ENCODE measurements at places on chromosomes 5 and 9.

GRCh38 chr9:3936520-3937235, 363.2 kb downstream of the GLIS3 start:
- DNase-seq = no peak

DNA sequence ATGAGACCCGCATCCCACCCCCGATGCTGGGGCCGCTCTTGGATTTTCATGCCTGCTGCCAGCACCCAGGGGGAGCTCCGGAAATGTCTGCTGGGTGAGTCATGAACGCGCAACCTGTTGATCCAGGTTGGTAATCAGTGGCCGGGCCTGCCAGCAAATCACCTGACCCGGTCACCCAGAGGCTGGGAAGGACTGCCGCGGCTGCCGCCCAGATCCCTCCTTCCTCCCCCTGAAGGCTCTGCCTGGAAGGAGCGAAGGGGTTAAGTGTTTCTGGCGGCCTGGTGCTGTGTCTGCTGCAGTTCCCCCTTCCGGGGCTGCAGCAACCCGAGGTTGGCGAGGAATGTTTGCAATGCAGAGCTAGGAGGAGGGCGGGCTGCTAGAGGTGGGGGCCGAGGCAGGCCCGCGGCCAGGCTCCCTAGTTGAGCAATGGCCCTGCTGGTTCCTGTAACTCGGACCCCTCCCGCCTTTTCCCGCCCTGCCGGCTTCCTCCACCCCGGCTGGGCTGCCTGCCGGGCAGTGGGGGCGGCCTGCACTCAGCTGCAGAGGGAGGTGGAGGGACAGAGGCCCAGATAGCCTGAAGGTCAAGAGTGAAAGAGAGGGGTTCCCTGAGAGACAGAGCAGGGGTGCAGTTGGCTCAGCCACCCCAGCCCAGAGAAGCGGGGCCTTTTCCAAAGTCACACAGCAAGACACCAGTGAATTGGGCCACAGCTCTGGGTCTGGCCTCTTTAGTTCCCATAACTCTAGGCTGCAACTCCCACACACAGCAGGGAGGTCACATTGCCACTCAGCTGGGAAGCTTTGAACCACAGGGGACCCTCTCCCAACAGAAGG, 156.3 kb upstream of the IER5L start:
- DNase-seq = peak; percentile 85

DNA sequence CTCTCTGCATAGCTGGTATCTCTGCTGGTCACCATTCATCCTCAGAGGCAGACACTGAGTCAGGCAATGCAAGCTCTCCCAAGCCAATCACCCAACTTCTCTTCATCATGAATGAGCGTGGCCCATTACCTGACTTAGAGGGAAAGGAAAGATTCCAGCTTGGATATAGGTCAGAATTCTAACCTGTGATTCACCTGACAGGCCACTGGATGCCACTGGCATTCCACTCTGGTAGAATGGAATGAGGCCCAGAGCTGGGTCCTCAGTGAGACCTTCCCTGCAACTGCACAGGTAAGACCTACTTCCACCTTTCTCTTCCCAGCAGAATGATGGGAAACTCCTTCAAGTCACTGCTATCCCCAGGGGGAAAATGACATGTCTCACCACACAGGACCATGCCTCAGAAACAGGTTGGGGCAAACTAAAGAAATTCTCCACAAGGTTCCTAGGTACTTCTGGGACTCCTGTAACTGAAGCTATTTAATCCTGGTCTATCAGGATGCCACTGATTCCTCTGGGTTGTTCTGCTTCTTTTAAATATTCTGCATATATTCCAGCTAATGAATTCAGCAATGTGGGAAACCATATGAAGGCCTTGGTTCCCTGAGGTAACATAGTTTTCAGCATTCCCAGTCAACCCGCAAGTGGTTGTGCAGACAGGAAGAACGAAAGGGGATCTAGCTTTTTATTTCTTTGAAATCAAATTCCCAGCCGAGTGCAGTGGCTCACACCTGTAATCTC, 62.0 kb downstream of the SUSD1 start:
- peak; percentile 82 for DNase-seq

- no peak for DNase-seq
Measured at GRCh38 chr5:82905986-82906385, 171.2 kb downstream of the TMEM167A start.

DNA sequence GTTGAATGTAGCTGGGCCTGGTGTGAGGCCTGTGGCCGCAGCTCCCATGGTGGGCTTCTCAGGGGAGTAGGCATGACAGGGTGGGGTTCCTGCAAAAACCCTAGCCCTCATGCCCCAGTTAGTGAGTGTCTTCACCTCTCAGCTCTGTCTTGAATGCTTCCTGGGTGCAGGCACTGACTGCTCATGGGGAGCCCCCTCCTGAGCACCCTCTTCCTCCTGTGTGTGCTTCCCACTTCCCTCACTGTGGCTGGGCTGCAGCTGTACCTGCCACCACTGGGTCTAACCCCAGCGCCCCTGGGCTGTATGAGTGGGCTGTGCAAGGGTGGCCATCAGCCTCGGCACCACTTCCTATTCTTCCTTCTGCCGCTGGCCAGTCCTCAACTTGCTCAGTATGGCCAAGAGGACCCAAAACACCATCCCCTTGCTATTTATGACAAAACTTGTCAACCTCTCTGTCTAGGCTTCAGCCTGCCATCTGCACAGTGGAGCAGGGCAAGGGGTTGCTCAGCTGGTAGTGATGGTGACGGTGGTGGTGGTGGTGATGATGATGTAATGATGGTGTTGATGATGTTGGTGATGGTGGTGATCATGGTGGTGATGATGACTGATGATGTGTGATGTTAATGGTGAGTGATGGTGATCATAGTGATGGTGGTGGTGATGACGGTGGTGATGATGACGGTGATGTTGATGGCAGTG, 67.5 kb downstream of the RXRA start:
- no peak for DNase-seq

DNA sequence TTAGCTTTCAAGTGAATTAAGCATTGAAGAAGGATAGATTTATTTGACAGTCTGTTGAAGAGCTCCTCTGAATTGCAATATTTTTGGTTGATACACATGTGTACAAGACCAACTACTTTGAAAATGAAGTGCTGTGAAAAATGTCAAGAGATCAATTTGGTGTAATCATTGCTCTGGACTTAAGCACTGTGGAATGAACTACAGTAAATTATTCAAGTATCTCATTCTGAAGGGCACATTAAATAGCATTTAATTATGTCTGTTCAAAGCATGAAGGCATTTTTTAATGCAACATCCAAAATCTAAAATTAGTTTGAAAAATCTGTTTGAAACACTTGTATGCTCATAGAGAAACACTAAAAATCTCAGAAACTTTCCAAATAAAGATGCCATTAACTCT, 107.5 kb downstream of the CDH18 start:
- DNase-seq = no peak

GRCh38 chr9:129490583-129491486, 130.1 kb downstream of the C9orf50 start:
- no peak for DNase-seq

GRCh38 chr9:27145143-27145542, 36.1 kb downstream of the TEK start:
- no peak for DNase-seq

- no peak for DNase-seq
Measured at GRCh38 chr5:168076561-168076991, 214.9 kb upstream of the WWC1 start.

GRCh38 chr5:89573345-89573744, 690.4 kb upstream of the MEF2C start:
- DNase-seq = no peak

DNA sequence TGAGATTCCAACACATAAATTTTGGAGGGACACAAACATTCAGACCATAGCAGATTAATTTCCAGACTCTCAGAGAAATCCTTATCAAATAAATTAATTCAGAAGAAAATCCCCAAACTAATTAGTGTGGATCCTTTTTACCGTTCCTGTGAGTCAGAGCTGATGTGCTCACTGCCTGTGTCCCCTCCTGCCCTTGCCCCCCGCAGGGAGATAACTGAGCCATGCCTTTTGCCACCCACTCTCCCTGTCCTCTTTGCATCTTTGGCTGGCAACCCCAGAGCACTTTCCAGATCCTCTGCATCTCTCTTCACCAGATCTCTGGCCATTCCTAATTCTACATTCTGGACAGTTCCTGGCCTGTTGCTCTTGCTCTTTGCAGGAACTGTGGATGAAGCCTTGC, 135.4 kb upstream of the MAP1B start:
- DNase-seq = no peak

- DNase-seq = peak; percentile 67
Measured at GRCh38 chr9:18297056-18297841, 176.7 kb upstream of the ADAMTSL1 start.

DNA sequence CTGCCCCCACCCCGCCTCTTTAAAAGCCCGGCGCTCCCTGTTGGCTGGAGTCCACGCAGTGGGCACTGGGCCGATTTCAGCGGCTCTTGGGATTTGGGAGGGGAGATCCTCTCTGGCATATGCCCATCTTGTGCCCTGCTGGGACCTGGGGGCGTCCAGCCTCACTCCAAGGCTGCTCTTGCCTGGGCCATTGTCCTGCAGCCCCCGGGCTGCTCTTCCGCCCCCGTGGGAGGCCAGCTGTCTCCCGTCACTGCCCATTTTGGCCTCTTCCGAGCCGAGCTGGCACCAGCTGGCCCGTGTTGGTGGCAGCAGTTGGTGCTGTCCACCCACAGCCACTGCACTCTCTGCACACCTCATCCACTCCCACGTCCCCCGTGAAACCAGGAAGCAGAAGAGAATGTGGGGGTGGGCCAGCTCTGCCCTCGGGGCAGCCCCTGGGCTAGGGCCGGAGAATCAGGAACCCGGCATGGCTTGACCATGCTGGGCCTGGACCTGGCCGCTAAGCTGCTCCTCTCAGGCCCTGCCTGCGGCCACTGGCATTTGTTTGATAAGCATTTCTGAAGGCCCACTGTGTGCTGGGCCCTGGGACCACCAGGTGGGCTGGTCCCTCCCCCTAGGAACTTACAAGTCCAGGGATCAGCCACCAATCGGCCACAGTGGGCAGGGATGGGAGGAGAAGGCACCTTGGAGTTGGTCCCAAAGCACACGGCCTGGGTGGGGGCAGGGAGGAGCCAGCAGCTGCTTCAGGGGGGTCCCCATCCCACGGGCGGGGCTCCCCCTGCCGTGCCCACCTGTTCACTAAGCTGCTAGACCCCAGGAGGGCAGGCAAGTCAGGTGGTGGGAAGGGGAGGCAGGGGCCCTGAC, 2.2 kb downstream of the C8G start:
- DNase-seq = no peak

GRCh38 chr9:78386773-78387172, 89.8 kb downstream of the PSAT1 start:
- no peak for DNase-seq

DNA sequence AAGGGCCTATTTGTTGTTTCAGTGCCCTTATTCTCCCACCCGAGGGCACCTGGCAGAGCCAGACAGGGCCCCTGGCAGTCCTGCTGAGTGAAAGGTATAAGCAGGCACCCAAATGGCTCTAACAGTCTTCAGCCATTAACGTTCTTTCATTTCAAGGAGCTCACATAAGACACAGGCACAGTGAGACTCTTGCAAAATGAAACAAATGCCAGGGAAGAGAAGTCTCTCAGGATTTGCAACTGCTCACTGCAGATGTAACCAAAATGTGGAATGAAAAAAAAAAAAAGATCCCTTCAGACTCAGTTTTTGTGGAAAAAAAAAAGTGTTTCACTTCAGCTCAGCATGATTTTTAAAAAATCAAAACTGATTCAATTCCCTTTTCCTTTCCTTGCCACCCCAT, 155.4 kb upstream of the LHFPL2 start:
- no peak for DNase-seq

DNA sequence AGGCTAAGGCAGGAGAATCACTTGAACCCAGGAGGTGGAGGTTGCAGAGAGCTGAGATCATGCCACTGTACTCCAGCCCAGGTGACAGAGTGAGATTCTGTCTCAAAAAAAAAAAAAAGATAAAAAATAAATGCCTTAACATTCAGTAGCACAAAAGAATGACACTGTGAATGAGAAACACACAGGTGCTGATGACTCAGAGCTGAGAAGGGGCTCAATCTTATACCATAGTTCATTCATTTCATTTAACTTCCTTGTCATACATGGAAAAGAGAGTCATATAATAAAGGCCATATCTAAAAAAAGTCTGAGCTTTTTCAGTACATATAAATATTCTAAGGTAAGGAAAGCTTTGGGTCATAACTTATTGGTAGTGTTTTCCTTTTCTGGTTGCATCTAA, 40.6 kb downstream of the WWC1 start:
- no peak for DNase-seq

- no peak for DNase-seq
Measured at GRCh38 chr9:116230051-116230632, 76.6 kb downstream of the PAPPA start.

DNA sequence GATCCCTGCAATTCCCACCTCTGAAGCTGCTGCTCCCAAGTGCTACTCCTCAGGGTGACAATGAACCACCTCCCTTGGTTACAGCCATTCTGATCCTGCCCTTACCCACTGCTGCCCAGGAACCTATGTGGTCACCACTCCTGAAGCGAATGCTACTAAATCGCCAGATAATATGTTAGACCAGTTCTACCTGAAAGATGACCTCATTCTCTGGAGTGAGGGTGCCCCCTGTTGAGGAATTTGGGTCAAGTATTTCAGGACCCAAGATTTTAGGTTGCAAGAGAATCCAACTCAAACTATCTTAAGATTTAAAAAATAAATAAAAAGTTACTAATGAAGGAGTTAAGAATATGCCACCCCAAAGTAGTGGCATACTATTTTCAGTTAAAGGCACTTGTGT, 5.8 kb upstream of the SNAPC3 start:
- peak; percentile 45 for DNase-seq

DNA sequence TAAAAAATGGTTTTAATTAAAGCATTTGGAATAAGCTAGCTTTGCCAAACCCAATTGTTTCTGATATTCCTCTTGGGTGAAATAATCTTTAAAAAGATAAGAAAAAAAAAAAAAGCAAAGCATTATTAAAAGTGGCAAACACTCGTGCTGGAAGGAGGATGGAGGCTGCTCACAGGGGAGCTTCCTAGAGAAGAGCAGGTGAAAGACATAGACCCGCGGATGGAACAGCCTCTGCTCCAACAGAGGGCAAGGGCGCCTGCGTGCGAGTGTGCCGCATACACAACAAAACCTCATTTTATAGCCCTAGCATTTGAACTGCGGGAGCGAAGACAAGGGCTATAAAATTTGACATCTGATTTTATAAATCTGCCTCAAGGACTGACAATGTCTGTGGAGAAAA, 33.4 kb upstream of the SLC25A51 start:
- DNase-seq = no peak

Data from ELR (cell line).